ENCODE measurements at places on chromosomes 3 and 15. TPM values are rescaled to one million over a fixed set of nuclear protein-coding genes. Genes with fewer than 3 reads are reported as not detected.

GRCh38 chr3:194814878-194815357, 129.2 kb downstream of the FAM43A start:
- no peak for DNase-seq
- H3K36me3 ChIP-seq, result no peaks in the 10 kb centered on the region
- no peak overlapping the region for H3K27ac ChIP-seq
- H3K4me1 ChIP-seq, result no peaks in the 10 kb centered on the region
- no peaks in the 10 kb centered on the region for H3K27me3 ChIP-seq

GRCh38 chr15:62150445-62150844, 14.6 kb downstream of the C2CD4B start:
- no peak for DNase-seq
- H3K27me3 ChIP-seq, result no peaks in the 10 kb centered on the region
- H3K27ac ChIP-seq, result no peak overlapping the region
- no peak overlapping the region for H3K4me3 ChIP-seq
- H3K36me3 ChIP-seq, result no peaks in the 10 kb centered on the region

- H3K27me3 ChIP-seq, result no peaks in the 10 kb centered on the region
- no peak overlapping the region for H3K4me3 ChIP-seq
- DNase-seq, result no peak
- H3K36me3 ChIP-seq, result peaks cover 25% of the 10 kb centered on the region
- peaks cover 8% of the 10 kb centered on the region for H3K4me1 ChIP-seq
Measured at GRCh38 chr3:33041909-33042308, 55.0 kb downstream of the GLB1 start.

- H3K4me1 ChIP-seq, result no peaks in the 10 kb centered on the region
- peaks cover 32% of the 10 kb centered on the region for H3K36me3 ChIP-seq
- DNase-seq, result no peak
Measured at GRCh38 chr3:58104151-58104550, 95.9 kb downstream of the FLNB start.

DNA sequence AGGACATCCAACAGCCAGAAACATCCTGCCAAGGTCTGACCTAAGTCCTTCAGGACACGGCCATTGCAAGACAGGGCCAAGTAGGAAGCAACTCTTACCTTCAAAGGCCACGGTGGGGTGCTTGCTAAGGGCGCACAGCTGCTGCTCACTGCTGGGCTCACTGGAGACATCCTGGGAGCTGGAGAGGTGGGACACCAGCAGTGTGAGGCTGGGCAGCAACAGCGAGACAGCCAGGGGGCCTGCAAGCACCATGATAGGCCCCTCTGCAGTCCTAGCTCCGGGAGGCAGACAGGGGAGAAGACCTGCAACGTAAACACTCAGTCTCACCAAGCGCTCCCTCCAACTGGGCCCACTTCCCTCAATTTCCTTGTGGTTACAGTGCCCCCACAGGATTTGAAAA, 79.2 kb downstream of the SEMA5B start:
- no peaks in the 10 kb centered on the region for H3K27me3 ChIP-seq
- H3K4me1 ChIP-seq, result peaks cover 3% of the 10 kb centered on the region
- no peak for DNase-seq
- no peak overlapping the region for H3K27ac ChIP-seq

DNA sequence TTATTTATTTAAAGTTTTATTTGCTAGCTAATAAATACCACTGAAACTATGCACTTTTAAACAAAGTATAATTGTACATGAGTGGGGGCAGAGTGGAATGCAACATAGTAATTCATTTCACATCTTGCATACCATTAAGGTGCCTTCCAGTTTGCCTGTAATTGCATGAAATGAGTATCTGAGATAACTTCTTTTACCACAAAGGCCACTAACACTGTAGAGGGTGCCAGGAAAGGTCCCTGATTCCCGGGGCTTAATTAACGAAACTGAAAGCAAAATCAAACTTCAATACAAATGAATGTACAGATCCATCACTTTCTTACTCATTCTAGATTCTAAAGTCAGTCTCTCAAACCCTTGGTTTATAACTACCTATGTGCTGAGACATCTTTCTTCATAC, 2.1 kb downstream of the CD47 start:
- peak overlapping the region; percentile 31 for H3K27ac ChIP-seq
- no peaks in the 10 kb centered on the region for H3K36me3 ChIP-seq
- H3K27me3 ChIP-seq, result no peaks in the 10 kb centered on the region
- peaks cover 25% of the 10 kb centered on the region for H3K4me1 ChIP-seq
- peak overlapping the region; percentile 89 for H3K4me3 ChIP-seq

GRCh38 chr3:48552111-48552951, 4.3 kb downstream of the PFKFB4 start:
- no peaks in the 10 kb centered on the region for H3K27me3 ChIP-seq
- DNase-seq, result peak; percentile 65
- H3K27ac ChIP-seq, result no peak overlapping the region
- no peaks in the 10 kb centered on the region for H3K36me3 ChIP-seq
- peaks cover 8% of the 10 kb centered on the region for H3K4me1 ChIP-seq
- no peak overlapping the region for H3K4me3 ChIP-seq

GRCh38 chr3:160927620-160928019, 171.6 kb downstream of the PPM1L start:
- H3K4me3 ChIP-seq, result no peak overlapping the region
- H3K4me1 ChIP-seq, result no peaks in the 10 kb centered on the region
- DNase-seq, result no peak
- no peaks in the 10 kb centered on the region for H3K36me3 ChIP-seq

- no peak for DNase-seq
- H3K27ac ChIP-seq, result no peak overlapping the region
- H3K4me1 ChIP-seq, result no peaks in the 10 kb centered on the region
- no peaks in the 10 kb centered on the region for H3K36me3 ChIP-seq
- H3K27me3 ChIP-seq, result peaks cover 90% of the 10 kb centered on the region
Measured at GRCh38 chr3:147371140-147371539, 35.2 kb downstream of the ZIC4 start.

GRCh38 chr3:108940166-108940565, 13.5 kb downstream of the GUCA1C start:
- no peak overlapping the region for H3K27ac ChIP-seq
- no peak overlapping the region for H3K4me3 ChIP-seq
- no peak for DNase-seq
- H3K4me1 ChIP-seq, result no peaks in the 10 kb centered on the region

Gene RPL14
- total RNA-seq, result 1,554 TPM

Gene RASA2
- total RNA-seq, result 30.3 TPM

Gene KNL1
- 0.61 TPM for total RNA-seq

Gene CAMKV
- total RNA-seq, result not detected
